ENCODE measurements at places on chromosomes 5 and 9. TPM values are rescaled to one million over a fixed set of nuclear protein-coding genes. Genes with fewer than 3 reads are reported as not detected.

ITK gene
- total RNA-seq, result 0.48 TPM

- H3K27ac ChIP-seq, result no peak overlapping the region
- no peaks in the 10 kb centered on the region for H3K27me3 ChIP-seq
- no peaks in the 10 kb centered on the region for H3K4me1 ChIP-seq
- no peaks in the 10 kb centered on the region for H3K36me3 ChIP-seq
These were observed 107.3 kb downstream of the ZDHHC21 start for GRCh38 chr9:14585730-14586473.

FOXI1 gene
- total RNA-seq, result not detected

- H3K4me3 ChIP-seq, result no peak overlapping the region
- DNase-seq, result peak; percentile 88
- peaks cover 12% of the 10 kb centered on the region for H3K4me1 ChIP-seq
- no peaks in the 10 kb centered on the region for H3K27me3 ChIP-seq
These were observed 12.7 kb upstream of the PRELID2 start for GRCh38 chr5:145847499-145848497.
